ENCODE measurements at places on chromosomes 3 and 15. TPM values are rescaled to one million over a fixed set of nuclear protein-coding genes. Genes with fewer than 3 reads are reported as not detected.

CMTM8 gene
- 9.8 TPM for total RNA-seq

RGMA gene
- total RNA-seq: 0.62 TPM

ROPN1B gene
- total RNA-seq: 0.26 TPM

DNA sequence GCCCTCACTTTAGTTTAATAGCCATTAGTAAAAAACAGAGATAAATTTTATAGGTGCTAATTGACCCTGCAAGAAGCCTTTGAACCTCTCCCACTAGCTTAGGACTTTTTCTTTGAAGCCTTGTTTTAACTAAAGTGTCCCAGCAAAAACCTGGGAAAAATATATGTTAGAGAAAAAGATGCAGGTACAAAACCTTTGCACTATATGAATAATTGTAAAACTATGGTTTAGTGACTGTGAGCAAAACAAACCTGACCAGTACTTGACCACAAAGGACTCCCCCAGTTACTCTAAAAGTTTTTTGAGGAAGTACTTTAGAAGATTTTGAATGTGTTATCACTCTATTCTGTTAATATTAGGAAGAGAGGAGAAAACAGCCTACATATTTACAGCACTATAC lies 123.3 kb upstream of the TP63 start:
- no peak for DNase-seq

DNA sequence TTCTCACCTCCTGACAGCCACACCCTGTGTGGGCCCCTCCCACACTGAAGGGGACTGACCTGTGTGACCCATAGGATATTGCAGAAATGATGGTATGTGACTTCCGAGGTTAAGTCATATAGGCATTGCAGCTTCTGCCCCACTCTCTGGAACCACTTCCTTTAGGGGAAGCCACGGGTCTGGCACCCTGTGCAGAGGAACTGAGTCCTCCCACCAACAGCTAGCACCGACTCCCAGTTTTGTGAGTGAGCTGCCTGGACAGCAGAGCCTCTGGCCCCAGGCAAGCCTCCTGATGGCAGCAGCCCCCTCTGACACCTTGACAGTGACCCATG lies 24.6 kb upstream of the SLC6A6 start:
- DNase-seq: no peak

ANKUB1 gene
- not detected for total RNA-seq

DNA sequence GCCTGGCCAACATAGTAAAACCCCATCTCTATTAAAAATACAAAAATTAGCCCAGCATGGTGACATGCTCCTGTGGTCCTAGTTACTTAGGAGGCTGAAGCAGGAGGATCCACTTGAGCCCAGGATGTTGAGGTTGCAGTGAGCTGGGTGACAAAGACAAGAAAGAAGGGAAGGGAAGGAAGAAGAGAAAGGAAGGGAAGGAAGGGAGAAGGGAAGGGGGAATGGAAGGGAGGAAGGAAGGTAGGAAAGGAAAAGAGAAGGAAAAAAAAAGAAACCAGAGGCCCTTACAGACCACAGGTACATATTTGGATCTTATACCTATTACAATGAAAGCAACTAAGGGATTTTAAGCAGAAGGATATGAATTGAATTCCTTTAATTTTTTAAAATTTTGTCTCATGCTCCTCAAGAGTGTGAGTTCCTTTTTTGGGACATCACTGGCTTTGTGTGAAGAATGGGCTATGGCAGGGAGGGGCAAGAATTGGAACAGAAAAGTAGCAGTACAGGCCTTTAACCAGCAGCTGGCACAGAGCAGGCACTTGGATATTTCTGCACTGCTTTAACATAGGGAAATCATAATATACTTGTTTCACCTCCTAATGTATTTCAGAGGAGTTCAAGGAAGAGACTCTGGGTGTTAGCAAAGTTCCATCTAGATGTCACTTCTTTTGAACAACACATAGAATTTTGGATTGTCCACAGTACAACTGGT lies 7.9 kb downstream of the RAB27A start:
- no peak for DNase-seq

GRCh38 chr3:148367756-148368155 lies 329.9 kb upstream of the AGTR1 start:
- no peak for DNase-seq

DNA sequence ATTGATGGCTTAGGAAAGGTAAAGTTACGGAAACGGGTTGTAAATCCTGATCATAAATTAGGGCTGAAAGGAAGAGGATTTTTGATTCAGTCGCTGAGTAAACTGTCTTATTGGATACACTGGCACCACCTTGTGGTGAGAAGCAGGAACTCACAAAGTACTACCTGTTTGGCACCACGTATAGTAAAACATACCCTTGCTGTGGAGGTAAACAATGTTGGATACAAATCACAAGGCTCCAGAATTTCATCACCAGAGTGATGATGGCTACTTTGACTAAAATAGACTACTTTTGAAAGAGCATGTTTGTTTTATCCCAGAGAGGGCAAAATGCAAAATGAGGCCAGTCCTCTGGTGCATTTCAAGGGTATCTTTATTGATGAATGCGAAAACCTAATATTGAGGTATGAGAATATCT lies 216.9 kb downstream of the IGSF11 start:
- no peak for DNase-seq

SUCNR1 gene
- total RNA-seq: not detected

SI gene
- not detected for total RNA-seq

- DNase-seq: no peak
Observed at GRCh38 chr3:106759731-106760130, 617.5 kb upstream of the CCDC54 start.

- no peak for DNase-seq
Observed at GRCh38 chr3:150158943-150159625, 188.4 kb upstream of the PFN2 start.

CCDC39 gene
- not detected for total RNA-seq

NEK11 gene
- 9.5 TPM for total RNA-seq

ARPP21 gene
- not detected for total RNA-seq

- no peak for DNase-seq
Observed at GRCh38 chr15:79193103-79193502, 89.4 kb upstream of the ANKRD34C start.

Measured in Panc1 (cell line).